ENCODE measurements at places on chromosomes 16 and 17. TPM values are rescaled to one million over a fixed set of nuclear protein-coding genes. Genes with fewer than 3 reads are reported as not detected.

TBC1D3K gene
- total RNA-seq = not detected

TGFB1I1 gene
- 24.0 TPM for total RNA-seq

G6PC1 gene
- not detected for total RNA-seq

CNTD1 gene
- total RNA-seq = 0.39 TPM

CHRNE gene
- total RNA-seq = 1.7 TPM

MYH11 gene
- total RNA-seq = 76.2 TPM

OR3A3 gene
- total RNA-seq = not detected

CHST5 gene
- total RNA-seq = 1.7 TPM

RAPGEFL1 gene
- 18.1 TPM for total RNA-seq

NUDT21 gene
- total RNA-seq = 44.1 TPM

EXOC7 gene
- total RNA-seq = 133 TPM

EVPLL gene
- total RNA-seq = 1.7 TPM

KRTAP9-4 gene
- total RNA-seq = not detected

CCL7 gene
- not detected for total RNA-seq

Data from upper lobe of left lung (tissue), 6 donors.